Stimulated activated CD8-positive, alpha-beta memory T cell treated with anti-CD3 and anti-CD28 coated beads, Interleukin-15, amount 100 ng/mL, for 24 hours (primary cell): ENCODE measurements at places on chromosomes 2 and 18.

GRCh38 chr2:151878655-151879563, 50.7 kb upstream of the ARL5A start:
- no peak for DNase-seq

DNA sequence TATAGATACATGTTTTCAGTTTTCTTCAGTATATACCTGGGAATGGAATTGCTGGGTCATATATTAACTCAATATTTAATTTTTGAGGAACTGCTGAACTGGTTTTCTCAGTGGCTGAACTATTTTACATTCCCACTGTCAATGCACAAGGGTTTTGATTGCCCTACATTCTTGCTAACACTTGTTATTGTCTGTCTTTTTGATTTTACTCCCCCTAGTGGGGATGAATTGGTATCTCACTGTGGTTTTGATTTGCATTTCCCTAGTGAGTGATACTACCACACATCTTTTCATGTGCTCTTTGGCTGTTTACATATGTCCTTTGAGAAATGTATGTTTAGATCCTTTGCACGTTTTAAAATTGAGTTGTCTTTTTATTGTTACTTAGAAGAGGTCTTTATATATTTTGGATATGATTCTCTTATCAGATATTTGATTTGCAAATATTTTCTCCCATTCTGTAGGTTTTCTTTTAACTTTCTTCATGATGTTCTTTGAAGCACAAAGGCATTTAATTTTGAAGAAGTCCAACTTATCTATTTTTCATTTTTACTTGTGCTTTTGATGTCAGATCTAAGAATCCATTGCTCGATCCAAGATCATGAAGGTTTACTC, 36.2 kb downstream of the ASB1 start:
- no peak for DNase-seq

DNA sequence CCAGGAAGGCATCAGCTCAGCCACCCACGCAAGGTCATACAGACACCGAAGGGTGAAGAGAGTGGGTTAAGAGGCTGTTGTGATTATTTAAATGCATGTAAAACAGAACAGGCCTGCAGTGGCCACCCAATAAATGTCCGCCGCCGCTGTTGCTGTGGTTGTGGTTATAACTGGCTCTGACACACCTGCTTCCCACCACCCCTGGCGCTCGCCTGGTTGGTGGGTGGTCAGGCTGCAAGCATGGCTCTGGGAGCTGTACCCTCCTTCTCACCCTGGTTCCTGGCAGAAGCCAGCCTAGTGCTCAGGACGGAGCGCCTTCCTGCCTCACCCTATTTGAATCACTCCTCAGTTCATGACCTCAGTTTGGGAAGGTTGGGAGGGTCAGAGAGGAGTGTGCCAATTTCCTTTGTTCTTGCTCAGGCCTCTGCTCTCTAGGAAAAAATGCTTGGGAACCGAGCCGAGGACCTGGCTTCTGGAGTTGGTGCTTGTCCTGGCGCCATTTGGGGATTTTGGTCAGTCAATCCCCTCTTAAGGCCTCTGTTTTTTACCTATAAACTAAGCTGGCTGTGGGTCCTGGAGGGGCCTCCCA, 5.3 kb upstream of the CRYBA2 start:
- DNase-seq: no peak

DNA sequence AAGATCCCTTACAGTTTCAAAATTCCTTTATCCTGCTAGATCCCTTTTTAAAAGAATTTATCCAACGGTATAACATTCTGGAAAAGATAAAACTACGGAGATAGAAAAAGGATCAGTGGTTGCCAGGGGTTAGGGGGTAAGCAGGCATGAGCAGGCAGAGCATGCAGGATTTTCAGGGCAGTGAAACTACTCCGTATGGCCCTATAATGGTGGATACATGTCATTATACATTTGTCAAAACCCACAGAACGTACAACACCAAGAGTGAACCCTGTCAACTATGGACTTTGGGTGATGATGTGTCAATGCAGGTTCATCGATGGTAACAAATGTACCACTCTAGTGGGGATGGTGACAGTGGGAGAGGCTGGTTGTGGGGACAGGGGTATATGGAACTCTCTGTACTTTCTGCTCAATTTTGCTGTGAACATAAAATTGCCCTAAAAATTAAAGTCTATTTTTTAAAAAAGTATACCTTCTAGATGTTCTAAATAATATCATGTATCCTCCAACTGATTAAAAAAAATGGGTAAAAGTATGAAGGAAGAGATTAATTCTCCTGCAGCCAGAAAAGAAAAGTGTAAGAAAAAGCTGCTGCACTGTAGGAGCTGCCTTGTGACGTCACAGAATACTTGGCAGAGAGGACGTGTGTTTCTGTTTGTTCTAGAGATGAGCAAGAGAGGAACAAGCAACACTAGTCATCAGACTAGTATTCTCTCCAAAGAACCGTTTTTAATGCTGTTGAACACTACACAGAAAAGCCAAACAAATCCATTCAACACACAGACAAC, 23.6 kb downstream of the ANKRD44 start:
- DNase-seq: no peak

- no peak for DNase-seq
These were observed 39.5 kb downstream of the ARL4C start for GRCh38 chr2:234457421-234457820.

DNA sequence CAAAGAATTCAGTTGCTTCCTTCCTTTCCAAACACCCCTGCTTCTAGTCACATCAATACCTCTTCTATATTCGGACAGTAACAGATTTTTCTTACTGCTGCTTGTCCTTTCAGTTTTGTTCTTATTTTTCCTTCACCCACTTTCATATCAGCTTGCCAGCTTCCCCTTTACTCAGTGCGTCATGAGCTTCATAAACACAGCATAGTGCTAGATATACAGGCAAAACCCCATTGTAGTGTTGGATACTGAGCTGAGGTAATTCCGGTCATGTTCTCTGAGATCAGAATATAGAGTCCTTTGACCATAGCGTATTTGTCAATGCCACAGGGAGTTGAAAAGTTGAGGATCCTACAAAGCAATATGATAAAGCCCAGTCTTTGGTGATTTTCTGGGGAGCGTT, 2.4 kb downstream of the FARP2 start:
- no peak for DNase-seq

DNA sequence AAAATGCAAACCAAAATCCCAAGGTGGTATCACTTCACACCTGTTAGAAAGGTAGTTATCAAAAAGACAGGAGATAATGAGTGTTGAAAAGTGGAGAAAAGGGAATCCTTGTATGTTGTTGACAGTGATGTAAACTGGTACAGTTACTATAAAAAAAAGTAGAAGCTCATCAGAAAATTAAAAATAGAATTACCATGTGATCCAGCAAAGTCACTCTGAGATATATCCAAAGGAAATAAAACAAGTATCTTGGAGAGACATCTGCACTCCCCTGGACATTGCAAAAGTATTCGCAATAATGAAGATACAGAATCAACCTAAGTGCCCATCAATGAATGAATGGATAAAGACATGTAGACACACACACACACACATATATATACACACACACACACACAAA, 208.3 kb upstream of the PIEZO2 start:
- DNase-seq: no peak

DNA sequence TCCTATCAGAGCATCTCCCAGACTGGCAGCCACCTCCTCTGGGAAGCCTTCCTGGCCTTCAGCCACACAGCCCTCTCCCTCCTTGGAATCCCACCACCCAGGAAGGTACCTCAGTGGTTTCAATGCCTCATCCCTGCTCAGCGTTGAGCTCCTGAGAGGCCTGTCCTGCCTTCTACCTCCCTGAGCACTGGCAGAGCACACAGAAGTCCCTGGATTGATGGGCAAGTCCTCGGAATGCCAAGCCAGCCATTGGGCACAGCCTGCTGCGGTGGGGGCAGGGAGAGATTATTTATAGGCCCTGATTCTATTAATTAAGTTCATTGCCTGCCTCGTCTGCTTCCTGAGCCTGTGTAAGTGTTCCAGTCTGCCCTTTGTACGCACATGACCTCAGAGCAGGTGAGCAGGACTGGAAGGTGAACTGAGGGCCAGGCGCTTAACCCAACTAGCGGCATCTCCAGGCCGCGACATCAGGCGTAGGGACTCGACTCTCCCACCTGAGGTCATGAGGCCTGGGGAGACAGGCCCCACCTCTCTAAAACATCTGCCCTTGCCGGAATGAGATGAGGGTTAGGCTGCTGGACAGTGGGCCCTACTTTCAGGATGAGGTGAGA, 63.4 kb downstream of the SMAD7 start:
- DNase-seq: no peak

GRCh38 chr2:108412995-108413710, 35.4 kb downstream of the SULT1C4 start:
- DNase-seq: no peak

DNA sequence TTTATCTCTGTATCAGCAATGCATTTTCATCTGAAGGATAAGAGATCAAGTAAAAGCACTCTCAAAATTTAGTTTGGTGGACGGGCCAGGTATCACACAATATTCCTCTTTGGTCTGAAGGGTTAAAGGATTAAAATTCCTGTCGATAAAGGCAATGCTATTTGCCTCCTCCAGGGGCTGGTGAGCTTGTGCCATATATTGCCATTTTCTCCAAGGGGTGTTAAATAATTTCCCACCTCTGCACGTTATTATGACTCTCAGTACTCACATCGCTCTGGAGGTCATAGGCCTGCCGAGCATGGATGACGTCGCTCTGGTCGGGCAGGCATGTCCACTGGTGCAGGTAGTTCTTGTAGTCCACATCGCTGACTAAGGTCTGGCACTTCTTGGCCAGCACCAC, 94.2 kb downstream of the NEB start:
- DNase-seq: no peak

GRCh38 chr2:167411367-167411766, 523.1 kb downstream of the XIRP2 start:
- DNase-seq: no peak

GRCh38 chr2:121777699-121778058, 22.2 kb downstream of the TSN start:
- no peak for DNase-seq

DNA sequence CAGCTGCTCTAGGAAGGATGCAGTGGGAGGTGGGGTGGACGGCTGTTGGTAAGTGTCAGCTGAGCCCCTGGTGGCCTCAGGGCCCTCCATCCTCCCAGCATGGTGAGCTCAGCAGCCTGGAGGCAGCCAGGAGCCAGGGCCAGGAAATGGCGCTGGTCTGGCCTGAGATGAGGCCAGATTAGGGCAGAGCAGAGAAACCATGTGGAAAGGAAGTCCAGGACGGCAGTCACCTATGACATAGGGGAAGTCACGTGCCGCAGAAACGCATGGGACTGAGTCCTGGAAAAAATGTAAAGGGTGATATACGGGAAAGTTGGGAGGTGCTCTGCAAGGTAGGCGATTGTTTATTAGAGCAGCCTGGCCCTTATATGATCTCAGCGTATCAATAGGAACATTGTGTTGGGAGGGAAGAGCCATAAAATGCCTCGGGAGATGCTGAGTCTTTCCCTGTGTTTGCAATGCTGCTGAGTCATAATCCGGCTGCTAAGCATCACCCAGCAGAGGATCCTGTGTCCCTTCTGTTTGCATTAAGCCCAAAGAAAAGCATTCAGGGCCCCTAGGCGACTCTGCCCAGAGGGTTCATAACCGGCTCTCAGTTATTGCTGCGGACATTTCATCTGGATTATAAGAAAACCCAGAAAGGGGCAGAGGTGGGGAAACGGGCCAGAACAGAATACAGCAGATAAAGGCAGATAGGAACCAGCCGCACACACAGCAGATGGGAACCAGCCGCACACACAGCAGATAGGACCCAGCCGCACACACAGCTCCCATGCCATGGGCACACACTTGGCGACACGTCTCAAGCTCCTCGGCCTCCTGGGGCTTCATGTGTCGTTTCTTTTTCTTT, 30.3 kb upstream of the B3GNT7 start:
- DNase-seq: no peak

DNA sequence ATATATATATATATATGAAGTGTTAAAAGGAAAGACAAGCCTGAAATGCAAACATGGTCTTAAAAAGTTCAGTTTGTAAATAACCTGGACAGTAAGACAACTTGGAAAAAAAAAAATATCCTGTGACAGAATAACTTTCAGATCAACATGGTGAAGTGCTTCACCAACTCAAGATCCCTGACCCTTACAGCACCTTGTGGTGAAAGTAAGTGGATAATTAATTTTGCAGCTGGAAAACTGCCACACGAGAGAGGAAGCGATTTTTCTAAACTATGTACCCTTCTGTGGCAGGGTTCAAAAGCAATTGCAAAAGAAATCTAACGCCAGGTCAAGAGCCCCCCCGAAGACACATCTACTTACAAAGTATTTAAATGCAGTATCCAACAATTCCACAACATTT, 95.8 kb downstream of the PAX3 start:
- no peak for DNase-seq

DNA sequence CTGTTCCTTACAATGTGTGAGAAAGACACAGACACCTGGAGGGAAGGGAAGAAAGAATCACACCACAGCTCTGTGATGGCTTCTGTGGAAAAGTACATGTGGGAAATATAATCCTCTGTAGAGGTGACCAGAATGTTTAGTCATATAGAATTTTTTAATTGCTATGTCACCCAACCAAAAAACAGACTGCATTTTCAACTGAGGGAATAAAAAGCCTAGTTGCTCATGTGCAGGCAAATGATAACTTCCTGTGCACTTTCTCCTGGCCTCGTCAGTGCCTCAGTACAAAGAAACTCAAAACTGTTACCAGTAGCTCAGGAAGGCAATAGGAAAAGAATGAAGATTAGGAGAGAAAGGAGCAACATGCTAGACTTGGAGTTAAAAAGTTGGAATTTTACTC, 326.8 kb downstream of the OSR1 start:
- no peak for DNase-seq

DNA sequence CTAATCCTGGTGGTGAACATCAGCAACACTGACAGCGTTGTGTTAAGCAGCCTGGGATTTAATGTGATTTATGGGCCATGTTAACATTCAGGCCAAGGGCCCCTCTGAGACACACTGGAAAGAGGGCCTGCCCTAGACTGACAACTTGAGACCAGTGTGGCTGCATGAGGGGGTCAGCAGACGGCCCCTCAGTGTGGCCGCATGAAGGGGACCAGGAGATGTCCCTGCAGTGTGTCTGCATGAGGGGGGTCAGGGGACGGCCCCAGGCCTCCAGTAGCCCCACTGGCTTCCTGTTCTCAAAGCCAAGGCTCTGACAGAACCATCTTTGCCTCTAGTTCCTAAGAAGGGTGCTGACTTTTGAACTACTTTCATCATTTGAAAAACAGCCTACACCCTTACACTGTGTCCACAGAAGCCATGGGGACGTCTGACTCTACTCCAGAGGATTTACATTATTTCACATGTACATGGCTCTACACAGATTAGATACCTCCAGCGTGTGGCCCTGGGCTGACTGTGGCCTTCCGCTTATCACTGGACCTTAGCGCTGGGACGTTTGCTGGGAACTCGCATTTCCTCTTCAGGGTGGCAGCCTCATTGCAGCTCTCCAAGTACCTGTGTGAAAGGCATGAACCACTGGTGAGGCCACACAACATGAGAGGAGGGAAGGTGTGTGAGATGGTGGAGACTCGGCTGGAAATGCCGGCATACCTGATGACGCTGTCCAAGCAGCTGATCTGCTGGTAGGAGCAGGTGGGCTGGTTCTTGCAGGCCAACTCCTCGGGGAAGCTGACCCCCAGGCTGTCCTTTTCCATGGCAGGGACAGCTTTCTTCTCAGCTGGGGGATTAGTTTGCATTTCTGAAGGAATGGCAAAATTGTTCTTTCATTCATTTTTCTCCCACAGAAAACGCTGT, 18.2 kb upstream of the HES6 start:
- no peak for DNase-seq

- DNase-seq: no peak
These were observed 65.9 kb downstream of the ADI1 start for GRCh38 chr2:3453190-3453999.

- DNase-seq: no peak
These were observed 82.1 kb upstream of the REV1 start for GRCh38 chr2:99571954-99572353.
